Germinal center (tissue), 1 donor: ENCODE measurements at places on chromosomes 11 and 22.

DNA sequence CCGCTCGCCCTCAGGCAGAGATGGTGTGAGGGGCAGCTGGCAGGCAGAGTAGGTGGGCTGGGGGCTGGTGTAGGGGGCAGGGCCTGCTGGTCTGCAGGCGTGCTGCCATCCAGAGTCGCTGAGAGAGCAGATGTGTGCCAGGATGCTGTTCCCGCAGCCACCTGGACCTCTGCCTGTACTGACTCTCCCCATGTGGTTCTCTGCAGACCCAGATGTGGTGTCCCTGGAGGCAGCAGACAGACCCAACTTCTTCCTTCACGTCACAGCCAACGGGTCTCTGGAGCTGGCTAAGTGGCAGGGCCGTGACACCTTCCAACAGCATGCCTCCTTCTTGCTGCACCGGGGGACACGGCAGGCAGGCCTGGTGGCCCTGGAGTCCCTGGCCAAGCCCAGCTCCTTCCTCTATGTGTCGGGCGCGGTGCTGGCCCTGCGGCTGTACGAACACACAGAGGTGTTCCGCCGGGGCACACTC lies 58.6 kb downstream of the OTOG start:
- DNase-seq, result no peak

- DNase-seq, result no peak
These were observed 20.6 kb upstream of the ST3GAL4 start for GRCh38 chr11:126334659-126335462.

DNA sequence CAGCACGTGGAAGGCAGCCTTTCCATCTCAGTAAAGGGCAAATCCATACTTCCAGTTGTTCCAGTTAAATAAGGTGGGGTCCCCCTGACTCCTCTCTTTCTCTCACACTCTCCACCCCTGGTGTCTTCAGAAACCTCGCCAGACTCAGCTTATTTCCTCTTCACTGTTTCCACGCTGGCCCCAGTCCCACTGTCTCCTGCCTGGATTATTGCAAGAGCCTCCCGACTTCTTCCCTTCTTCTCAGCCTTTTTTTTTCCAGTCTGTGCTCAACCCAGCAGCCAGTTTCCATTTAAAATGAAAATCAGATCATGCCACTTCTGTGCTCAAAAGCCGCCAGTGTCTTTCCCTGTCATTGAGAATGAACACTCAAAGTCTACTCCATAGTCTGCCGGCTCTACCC lies 131.4 kb downstream of the PKNOX2 start:
- no peak for DNase-seq

GRCh38 chr11:19845626-19846025 lies 133.0 kb downstream of the NAV2 start:
- DNase-seq, result no peak

DNA sequence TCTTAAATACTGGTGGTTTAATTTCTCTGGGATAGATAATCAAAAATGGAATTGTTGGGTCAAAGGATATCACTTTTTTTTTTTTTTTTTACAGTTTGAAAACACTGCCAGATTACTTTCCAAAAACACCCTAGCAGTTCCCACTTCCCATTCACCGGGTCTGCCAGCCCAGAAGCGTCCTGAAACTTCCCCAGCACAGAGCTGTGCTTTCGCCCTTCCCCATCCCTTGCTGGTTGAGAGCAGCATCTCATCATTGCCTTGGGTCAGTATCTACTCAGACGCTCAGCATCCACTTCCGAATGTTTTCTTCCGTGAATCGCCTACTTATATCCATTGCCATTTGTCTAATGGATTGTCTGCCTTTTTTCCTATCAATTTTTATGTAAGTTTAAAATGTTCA lies 5.5 kb downstream of the CERK start:
- no peak for DNase-seq

DNA sequence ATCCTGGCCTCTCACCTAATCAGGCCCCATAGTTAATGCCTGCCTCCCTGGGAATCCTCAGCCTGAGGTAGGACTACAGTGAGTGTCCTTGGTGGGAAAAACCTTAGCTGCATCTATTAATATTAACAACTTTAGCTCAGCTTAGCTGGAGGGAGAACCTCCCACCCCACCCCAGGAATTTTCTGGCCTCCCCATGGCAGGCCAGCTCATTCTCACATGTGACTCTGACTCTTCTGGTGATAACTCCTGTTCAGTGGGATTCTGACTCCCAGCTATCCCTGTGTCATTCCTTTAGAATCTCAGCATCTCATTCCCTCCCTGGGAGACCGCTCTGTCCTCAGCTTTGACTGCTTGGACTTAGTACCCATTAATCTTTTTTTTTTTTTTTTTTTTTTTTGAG lies 14.5 kb downstream of the ART5 start:
- no peak for DNase-seq

DNA sequence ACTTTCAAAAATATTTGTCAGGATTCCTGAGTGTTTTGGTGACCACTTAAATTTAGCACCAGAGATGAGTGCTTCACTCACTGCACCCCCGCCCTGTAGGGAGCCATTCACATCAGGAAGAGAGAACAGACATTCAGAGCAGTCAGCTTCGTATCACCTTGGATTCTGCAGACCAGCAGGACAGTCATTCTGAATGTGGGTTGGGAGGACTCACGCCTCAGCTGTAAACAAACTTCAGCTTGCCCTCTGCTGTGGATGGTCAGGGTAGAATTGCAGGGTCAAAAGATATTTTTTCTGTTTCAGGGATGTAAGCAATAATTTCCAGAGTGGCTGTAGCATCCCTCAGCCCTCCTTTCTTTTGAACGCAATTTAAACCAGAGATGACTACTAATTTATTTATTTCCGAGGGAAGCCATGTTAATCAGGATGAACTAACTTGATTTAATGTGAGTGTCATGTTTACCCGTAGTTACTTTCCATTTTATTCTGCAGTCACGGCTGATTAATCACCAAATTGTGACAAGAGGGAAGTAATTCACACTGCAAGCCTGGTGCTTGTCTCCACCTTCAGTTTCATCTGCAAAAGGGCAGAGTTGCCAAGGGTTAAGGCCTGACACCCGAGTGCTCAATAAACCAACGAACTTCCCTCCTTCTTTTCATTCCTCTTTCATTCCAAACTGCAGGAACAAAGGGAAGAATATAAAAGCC lies 174.2 kb upstream of the DDI1 start:
- DNase-seq, result peak; percentile 70

DNA sequence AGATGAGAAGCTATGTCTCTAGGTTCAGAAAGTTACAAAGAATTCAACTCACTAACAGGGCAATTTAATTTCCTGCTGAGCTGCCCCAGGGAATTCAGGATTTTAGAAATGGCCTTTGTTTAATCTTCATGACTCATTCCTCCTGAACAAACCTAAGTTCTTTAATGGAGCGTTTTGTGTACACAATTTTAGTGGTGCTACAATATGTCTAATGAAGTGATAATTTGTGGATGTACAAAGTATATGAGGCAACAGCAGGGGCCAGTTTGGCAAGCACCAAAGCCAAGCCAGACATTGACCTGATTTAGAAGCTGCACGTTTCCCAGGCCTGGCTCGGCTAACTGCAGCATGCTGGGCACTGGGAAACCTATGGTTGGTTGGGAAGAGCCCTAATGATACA lies 34.4 kb upstream of the HEPHL1 start:
- DNase-seq, result no peak

DNA sequence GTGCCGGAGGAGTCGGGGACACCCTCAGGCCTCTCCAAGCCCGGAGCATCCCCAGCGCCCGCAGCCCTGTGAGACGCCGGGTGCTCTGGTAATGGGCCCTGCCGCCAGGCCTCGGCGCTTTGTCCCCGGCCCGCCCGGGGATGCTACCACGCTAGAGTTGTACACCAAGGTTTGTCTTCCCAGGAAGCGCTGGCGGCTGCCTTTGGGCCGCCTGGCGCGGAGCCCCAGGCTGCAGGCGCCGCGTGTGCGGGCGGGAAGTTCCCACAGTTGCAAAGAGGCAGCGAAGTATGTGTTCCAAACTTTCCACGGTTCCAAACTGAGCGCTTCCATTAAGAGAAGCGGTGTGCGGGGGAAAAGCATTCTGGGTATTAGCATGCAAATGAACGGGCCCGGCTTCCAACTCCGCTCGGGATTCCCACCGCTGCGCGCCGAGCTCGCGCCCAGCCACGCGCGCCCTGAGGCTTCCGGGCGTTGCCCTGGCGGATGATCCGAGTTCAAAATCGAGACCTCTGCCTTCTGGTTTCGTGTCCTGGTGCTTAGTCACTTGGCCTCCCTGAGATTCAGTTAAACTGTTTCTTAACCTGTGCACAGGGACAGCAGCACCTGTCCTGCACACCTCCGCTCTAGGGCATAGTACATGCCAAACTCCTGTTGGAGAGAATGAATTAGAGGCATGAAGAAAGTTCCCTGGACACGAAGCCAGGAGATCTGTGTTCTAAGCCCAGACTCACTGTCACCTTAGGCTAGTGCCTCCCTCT lies 1.3 kb upstream of the PATZ1 start:
- DNase-seq, result peak; percentile 76

- DNase-seq, result no peak
These were observed 120.9 kb downstream of the SLC17A6 start for GRCh38 chr11:22459048-22459447.

- DNase-seq, result no peak
These were observed 17.2 kb downstream of the SLC25A18 start for GRCh38 chr22:17580441-17581031.

DNA sequence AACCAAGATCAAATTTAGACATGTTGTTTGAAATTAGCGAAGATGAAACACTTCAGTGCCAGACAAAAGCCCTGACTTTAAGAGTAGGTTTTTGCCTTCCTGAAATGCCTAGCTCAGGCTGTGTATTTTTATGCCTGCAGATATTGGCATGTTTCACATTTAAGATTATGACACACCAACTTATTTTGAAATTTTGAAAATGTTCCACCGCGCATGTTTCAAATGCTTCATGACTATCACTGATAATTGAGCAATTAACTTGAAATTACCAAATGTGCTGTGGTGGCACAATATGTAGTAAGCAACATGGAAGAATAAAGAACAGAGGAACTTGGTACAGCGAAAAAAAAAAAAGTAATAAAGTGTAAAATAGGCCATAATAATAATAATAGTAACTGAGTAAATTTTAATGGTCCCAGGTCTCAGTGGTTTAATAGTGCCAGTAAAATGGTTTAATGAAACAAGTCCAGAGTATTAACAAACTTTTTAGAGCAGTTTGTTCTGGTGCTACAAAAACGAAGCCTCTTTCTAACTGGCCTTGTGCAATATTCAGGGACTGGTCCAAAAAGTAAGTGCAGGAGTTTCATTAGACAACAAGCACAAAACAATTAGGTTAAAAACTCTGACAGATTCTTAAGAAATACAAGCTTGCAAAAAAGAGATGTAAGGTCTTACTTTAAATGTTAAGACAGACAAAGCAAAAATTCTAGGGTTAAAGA lies 112.5 kb upstream of the SOX6 start:
- DNase-seq, result no peak

DNA sequence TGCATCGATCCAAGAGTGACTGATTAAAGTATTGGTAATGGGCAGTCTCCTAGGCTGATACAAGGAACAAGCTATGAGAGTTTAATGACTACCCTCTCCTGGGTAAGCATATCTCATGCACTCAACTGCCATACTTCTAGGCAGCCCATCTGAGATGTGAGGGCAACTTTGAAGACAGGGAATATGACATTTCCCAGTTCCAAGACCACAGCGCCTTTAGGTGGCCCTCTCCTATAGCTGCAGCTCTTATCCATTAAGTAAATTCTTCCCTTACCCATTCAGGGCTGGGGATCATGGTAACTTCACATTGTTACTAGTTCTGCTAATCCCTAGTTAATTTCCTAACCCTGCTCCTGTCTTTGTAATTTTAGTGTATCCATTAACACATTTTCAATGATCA lies 157.3 kb upstream of the CTSC start:
- DNase-seq, result no peak

DNA sequence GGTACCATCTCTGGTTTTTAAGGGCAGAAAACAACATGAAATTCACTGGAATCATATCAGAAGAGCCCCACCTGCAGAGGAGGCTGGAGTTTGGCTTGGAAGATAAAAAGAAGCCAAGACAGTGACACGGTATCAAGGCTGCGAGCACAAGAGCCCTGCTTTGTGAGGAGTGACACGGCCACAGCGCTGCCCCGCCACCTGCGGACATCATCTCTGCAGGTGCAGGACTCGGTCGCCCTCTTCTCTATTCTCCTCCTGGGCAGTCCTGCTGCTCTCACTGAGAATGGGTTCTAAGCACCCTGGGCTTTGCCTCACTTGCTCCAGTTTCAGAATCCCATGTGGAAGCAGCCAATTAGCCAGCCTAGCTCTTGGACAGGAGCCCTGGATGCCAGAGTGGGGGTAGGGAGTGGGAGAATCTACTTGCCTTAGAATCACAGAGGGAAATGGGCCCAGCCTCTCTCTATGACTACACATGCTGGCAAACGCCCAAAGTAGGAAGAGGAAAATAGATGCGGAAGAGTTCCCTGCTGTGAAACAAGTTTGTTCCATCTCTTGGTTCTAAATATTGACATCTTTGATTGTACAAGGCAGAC lies 17.1 kb downstream of the APOL4 start:
- DNase-seq, result no peak

DNA sequence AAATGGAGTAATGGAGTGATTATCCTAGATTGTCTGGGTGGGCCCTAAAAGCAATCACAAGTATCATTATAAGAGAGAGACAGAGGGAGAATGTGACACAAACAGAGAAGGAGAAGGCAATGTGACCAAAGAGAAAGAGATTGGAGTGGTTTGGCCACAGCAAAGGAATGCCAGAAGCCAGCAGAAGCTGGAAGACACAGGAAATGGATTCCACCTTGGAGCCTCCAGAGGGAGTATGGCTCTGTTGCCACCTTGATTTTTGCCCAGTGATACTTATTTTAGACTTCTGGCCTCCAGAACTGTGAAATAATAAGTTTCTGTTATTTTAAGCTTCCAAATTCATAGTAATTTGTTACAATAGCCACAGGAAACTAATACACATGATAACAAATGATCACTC lies 36.8 kb upstream of the OR5P2 start:
- no peak for DNase-seq

- no peak for DNase-seq
These were observed 153.6 kb downstream of the MAML2 start for GRCh38 chr11:96189351-96189750.

DNA sequence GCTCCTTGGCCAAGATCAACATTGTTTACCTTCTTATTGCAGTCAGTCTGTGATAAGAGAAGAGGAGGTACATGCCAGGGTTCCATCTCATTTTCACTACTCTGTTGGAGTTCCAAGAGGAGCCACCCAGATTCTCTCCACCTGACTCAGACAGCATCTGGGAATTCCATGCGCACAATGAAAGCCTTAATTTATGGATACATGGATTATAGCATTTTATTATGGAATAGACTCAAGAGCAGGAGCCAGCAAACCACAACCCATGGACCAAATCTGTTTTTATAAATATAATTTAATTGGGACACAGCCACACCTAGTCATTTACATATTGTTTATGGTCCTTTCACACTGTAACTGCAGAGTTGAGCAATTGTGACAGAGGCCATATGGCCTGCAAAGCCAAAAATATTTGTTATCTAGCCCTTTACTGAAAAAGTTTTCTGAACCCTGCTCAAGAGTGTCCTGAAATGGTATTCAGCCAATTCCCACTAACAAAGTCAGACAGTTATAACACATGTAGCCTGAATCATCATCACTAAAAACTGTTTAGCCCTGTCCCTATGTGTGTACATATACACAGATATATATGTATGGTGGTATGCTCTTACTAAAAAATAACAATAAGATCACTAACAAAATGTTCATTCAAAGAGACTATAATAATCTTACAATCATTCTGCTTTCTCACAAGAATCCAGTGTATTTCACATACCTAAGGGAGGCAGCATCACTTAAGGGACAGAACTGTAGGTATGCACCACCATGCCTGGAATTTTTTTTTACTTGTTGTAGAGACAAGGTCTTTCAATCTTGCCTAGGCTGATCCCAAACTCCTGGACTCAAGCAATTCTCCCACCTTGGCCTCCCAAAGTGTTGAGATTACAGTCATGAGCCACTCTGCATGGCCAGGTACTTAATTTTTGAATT lies 104.5 kb upstream of the TEAD1 start:
- DNase-seq, result no peak
